ENCODE measurements at places on chromosomes 6 and 20. TPM values are rescaled to one million over a fixed set of nuclear protein-coding genes. Genes with fewer than 3 reads are reported as not detected.

The SMLR1 gene
- total RNA-seq: not detected

The IYD gene
- not detected for total RNA-seq

The TINAG gene
- not detected for total RNA-seq

DNA sequence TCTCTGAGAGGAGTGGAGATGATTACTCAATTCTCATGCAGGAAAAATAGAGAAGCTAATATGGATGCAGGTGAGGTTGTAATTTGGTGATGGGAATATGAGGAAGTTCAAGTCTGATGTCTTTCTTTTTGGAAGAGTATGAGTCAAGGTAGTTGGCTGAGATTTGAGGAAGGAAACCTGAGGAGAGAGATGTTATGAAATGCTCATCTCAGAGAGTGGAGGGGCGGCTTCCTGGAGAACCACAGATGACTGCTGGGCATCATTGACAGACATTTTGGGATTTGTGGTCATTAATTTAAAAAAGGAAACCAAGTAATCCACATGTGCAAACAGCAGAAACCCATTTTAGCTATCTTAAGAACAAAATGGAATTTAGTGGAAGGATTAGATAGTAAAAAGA, 72.5 kb upstream of the UST start:
- no peak for DNase-seq
